ENCODE measurements at places on chromosomes 5 and 9.

GRCh38 chr9:114484854-114485443 lies 20.3 kb downstream of the WHRN start:
- no peak for DNase-seq

- DNase-seq: no peak
These were observed 275.4 kb downstream of the EBF1 start for GRCh38 chr5:158824241-158824882.

DNA sequence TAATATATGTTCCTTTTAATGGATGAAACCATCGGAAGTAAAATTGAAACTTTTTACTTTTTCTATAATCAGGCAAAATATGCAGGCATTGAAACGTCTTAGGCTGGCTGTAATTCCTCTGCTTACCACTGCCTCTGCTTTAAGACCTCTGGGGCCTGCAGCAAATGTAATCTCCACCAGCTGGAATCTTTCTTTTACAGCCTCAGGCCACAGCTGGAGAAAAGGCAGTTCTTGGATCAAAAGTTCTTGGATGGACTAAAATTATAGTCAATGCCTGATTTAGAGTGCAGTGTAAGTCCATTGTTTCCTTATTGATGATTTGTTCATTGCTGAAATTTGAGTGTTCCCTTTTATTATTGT lies 396.7 kb downstream of the KCTD16 start:
- no peak for DNase-seq

- DNase-seq: no peak
These were observed 358.7 kb upstream of the KLF4 start for GRCh38 chr9:107847978-107848964.

DNA sequence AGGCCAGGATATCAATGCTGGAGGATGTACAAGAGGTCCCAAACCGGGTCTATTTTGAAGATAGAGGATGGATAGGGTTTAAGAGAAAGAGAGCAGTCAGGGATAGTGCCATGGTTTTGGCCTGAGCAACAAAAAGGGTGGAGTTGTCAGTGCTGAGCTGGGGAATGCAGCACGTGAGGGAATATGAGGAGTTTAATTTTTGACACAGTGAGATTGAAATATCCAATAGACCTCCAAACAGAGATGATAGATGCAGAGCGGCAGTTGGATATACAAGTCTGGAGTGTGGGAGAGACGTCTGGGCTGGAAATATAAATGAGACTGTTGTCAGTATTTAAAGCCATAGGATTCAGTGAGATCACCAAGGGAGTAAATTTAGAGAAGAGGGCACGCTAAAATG lies 136.7 kb upstream of the EFNA5 start:
- no peak for DNase-seq

GRCh38 chr9:70639853-70640814 lies 225.7 kb upstream of the KLF9 start:
- no peak for DNase-seq

- no peak for DNase-seq
These were observed 2.7 kb downstream of the CCL27 start for GRCh38 chr9:34659592-34660253.

Data from stimulated activated CD8-positive, alpha-beta memory T cell treated with anti-CD3 and anti-CD28 coated beads, Interleukin-7, amount 100 ng/mL, for 1 hour (primary cell).